ENCODE measurements at places on chromosomes 11 and 22.

- no peak for DNase-seq
Observed at GRCh38 chr11:110098645-110099044, 5.5 kb downstream of the ZC3H12C start.

GRCh38 chr11:117912497-117912896, 16.7 kb downstream of the TMPRSS13 start:
- DNase-seq: no peak

DNA sequence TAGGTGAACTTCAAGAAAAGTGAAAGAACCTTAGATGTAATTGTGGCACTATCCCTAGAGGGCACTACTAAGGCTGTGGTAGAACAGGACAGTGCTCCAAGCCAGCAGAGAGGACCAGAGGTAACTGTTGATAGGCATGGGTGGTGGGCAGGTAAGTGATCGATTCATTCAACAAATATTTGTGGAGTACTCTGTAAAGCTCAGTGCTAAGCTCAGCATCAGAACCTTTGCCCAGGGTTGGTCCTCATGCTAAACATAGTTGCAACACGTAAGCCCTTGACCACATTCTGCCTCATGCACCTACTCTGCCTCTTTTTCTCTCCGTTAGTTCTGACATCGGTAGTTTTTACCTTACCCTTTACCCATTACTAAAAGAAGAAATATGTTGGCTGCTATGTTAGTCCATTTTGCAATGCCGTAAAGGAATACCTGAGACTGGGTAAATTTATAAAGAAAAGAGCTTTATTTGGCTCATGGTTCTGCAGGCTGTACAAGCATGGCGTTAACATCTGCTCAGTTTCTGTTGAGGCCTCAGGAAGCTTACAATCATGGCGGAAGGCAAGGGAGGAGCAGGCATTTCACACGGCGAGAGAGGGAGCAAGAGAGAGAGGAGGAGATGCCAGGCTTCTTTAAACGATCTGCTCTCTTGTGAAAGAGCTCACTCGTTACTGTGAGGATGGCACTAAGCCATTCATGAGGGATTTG, 18.4 kb upstream of the NNMT start:
- no peak for DNase-seq

- no peak for DNase-seq
Observed at GRCh38 chr11:2772544-2773031, 72.8 kb upstream of the KCNQ1OT1 start.

DNA sequence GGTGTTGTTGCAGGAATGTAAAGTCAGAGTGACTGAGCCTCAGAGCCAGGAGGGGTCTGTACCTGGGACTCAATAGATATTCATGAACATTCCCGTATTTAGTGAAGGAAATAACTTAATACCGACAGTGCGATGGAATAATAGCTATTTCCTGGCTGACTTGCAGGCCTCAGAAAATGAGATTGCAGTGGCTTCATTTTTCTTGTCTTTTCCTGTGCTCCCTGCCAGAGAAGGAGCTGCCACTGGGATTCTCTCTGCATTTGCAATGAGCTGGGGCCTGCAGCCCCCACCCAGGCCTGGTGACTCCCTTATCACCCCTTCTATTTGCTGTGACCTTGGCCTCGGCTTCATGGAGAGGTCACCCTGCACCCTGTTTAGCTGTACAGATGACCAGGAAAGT, 173.4 kb downstream of the MIAT start:
- DNase-seq: no peak

GRCh38 chr11:111923951-111924350, 5.2 kb downstream of the C11orf52 start:
- no peak for DNase-seq

DNA sequence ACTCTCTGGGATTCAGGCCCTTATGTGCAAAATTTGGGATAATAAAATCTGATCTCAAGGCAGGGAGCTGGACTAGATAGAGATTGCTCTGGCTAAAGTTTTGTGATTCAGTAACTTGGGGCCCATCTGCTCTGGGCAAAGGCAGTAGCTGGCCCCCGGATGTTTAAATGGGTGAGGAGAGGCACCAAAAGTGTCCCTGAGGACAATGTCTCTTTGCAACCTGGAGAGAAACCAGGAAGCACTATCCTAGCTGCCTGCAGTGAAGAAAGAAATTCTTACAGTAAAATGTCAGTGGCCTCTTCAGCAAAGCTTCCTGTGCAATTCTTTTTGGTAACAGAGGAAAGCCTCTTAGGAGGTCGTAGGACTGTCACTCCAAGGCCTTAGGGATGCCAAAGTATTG, 54.6 kb upstream of the BARX2 start:
- DNase-seq: no peak

GRCh38 chr11:636511-637332, at the start of gene DRD4:
TSS of gene DRD4 (plus strand) at chr11:637269. CDS start at chr11:637305, 36 bp downstream.
- DNase-seq: no peak

DNA sequence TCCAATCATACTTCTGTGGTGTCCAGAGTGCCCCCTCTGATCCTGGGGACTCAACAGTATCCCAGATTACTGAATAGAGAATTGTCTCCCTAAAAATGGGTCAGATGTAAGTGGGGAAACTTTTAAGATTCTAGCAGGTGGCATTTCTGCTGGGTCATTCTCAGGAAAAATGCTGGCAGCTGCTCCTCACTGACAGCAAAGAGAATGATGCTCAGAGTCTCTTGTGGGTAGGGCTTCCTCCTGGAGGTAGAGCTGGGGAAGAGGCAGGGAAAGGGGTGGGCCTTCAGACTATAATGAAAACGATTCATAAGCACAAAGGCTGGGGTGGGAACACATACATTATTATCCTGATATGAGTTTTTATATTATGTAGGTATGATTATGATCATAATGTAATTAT, 647.2 kb downstream of the NELL1 start:
- DNase-seq: no peak

GRCh38 chr22:29477723-29478318, 2.2 kb upstream of the NEFH start:
- no peak for DNase-seq

GRCh38 chr11:1148752-1149180, 9.0 kb upstream of the MUC5AC start:
- no peak for DNase-seq

DNA sequence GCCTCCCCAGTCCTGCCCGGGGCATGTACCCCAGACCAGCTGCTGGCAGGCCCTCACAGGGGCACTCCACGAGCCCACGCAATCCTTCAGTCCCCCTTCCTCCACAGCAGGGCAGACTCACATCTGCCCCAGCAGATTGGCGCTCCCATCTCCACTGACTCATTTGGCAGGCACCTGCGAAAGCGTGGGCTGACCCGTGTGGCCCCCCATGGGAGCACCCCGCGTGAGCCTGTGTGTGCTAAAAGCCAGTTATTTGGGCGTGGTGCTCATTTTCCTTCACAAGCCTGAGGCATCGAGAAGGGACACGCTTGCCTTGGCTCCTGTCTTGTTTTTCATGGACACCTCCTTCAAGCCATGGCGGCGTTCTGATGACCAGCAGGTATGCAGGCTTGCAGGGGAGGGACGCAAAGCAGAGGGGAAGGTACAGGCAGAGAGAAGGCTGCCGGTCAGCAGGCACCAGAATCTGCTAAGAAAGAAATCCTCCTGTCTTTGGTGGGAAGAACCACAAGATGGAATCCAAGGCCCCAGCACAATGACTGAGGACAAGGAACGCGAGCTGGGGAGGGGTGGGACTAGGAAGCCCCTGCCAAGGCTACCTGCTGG, 8.6 kb downstream of the NECTIN1 start:
- DNase-seq: no peak

DNA sequence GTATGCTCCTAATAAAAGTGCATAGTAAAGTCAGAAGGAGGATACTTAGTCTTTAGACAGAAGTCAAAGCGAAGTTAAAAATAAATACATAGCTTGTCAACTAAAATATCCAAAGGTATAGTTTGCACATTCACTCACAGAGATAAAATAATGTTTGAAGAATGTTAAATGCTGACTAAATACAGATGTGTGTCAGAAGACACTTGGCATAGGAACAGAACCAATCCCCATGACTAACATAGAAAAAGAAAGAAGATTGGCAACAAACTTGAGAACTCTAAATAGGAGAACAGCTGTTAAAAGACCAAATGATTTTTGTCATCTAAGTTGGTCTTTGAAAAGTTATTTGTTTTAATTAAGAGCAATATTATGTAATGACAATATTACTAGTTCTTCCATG, 1172.1 kb upstream of the RAG2 start:
- DNase-seq: no peak

- DNase-seq: no peak
Observed at GRCh38 chr11:35192347-35192746, 53.4 kb downstream of the CD44 start.

GRCh38 chr11:123056835-123057491, 5.0 kb downstream of the HSPA8 start:
- no peak for DNase-seq

- DNase-seq: peak; percentile 43
Observed at GRCh38 chr11:12827929-12828812, 153.9 kb downstream of the TEAD1 start.

GRCh38 chr11:121393855-121394254, 58.3 kb upstream of the SORL1 start:
- no peak for DNase-seq

DNA sequence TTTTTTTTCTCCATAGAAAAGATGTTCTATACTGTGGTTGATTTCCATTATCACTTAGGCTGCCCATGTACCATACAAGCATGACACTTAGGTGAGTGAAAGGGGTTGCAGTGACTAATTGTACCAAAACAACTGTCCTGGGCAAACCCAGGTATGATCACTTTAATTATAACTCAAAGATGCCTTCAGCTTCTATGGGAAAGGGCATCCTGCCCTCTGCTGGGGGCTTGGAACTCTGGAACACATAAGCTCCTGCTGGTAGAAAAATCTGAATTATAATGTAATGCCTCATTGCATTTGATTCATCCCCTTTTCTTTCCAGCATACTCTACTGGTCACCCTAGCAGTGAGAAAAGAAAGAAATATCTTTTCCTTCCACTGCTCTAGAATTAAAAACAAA, 206.3 kb downstream of the DDX10 start:
- DNase-seq: no peak

GRCh38 chr11:94815705-94816344, 47.7 kb downstream of the AMOTL1 start:
- DNase-seq: no peak

GRCh38 chr11:108491936-108492335, 6.2 kb downstream of the POGLUT3 start:
- no peak for DNase-seq

DNA sequence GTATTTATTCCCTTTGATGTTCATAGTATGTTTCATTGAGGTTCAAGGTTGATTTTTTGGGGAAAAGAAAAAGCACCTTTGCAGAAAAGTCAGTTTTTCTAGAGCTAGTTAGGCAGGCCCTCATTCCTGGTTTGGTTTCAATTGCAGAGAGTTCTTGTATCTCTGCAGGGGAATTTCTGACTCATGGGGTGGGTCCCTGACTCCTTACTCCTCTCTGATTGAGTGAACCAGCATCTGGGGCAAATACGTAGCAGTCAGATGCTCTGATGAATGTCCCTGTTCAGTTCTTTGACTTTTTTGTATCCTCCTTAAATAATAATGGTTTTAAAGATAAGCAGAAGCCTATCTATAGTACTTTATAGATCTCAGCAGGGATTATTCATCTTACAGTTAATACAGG, 7.7 kb upstream of the NCR3LG1 start:
- DNase-seq: no peak

DNA sequence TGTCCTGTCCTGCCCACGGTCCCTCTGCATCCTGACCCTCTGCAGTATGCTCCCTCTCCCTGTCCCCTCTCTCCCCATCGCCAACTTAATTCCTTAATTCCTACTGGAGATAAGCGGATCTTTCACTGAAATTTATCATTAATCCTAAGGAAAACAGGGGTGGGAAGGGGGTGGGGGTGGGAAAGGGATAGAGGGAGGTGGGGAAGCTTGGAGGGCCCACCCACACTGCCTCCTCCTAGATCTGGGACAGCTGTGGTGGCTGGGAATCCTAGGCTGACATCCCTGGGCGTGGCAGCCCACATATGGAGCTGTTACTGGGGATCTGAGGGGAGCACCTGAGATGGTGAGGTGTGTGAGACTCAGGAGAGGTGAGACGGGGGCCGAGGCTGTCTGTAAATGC, 14.4 kb downstream of the NECTIN1 start:
- no peak for DNase-seq

GRCh38 chr11:81497202-81497804, 1236.4 kb downstream of the FAM181B start:
- no peak for DNase-seq

DNA sequence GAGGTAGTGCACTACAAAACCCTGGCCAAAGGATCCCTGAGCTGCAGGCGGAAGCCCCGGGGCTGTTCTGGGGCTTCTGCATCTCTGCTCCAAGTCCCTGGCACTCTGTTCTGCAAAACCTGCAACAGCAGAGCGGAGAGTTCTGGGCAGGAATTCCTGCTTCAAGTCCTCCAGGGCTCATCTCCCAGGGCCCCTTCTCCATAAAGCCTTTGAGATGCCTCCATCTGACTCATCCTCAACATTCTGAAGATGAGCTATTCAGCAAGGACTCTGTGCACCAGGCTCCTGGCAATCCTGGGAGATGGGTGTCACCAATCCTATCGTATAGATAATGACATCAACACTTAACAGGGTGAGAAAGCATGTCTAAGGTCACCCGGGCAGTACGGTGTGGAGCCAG, 19.3 kb downstream of the SYN3 start:
- no peak for DNase-seq

GRCh38 chr11:3627291-3627690, 14.5 kb downstream of the ART5 start:
- no peak for DNase-seq

- DNase-seq: no peak
Observed at GRCh38 chr11:19430754-19431398, 190.1 kb upstream of the E2F8 start.

DNA sequence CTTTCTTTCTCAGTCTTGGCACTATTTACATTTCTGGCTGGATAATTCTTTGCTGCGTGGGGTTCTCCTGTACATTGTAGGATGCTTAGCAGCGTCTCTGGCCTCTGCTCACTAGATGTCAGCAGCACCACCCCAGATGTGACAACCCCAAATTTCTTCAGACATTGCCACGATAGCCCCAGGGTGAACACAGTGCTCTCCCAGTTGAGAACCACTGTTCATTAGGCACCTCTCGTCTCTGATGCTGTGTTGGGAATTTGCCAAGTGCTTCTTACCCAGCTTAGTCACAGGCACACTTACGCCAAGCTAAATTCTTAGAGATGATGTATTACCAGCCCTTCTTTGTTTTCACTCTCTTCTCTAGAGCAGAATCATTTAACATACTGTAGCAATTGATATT, 9.4 kb downstream of the TRIM6 start:
- DNase-seq: no peak

GRCh38 chr11:47480762-47481161, 31.8 kb upstream of the RAPSN start:
- no peak for DNase-seq

- DNase-seq: no peak
Observed at GRCh38 chr11:6096417-6096816, 11.1 kb upstream of the OR56B4 start.
